ENCODE measurements at places on chromosomes 5 and 9.

DNA sequence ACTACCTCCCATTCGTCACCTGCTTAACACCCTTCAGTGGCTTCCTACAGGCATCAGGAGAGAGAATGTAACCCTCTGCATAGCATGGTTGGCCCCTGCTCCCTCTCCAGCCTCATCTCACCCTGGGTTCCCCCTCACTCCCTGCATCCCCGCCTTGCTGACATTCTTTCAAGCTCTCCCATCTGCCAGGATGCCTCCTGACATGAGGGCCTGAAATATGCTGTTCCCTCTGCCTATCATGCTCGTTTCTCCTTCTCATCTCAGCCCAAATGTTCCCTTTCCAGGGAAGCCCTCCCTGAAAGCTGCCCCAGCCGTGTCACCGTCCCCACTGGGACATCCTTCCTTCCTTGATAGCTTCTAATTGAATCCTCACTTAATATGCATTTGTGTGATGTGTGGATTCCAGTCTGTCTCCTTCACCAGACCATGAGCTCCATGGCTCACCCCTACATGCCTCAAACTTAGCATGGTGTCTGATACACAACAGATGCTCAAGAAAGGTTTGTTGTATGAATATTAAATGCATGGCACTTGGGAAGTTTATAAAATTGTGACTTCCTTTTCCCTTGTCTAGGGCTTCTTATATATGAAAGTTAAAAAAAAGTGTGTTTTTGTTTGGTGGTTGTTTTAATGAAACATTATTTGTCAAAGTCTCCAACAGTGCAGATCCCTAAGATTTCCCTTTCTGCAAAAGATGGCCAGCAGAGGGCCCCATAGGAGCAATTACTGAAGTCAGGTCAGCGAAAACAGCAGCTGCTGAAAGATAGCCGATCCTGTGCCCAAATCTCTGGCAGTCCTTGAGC lies 7.3 kb upstream of the C5orf58 start:
- peak; percentile 58 for DNase-seq

- DNase-seq, result no peak
These were observed 53.5 kb downstream of the TLR4 start for GRCh38 chr9:117757561-117758190.

- peak; percentile 65 for DNase-seq
These were observed 26.3 kb upstream of the FAM120AOS start for GRCh38 chr9:93479726-93480125.

- peak; percentile 79 for DNase-seq
These were observed 194.0 kb downstream of the SEMA6A start for GRCh38 chr5:116380621-116381020.

- peak; percentile 92 for DNase-seq
These were observed 182.4 kb downstream of the CCDC171 start for GRCh38 chr9:15735083-15735857.

DNA sequence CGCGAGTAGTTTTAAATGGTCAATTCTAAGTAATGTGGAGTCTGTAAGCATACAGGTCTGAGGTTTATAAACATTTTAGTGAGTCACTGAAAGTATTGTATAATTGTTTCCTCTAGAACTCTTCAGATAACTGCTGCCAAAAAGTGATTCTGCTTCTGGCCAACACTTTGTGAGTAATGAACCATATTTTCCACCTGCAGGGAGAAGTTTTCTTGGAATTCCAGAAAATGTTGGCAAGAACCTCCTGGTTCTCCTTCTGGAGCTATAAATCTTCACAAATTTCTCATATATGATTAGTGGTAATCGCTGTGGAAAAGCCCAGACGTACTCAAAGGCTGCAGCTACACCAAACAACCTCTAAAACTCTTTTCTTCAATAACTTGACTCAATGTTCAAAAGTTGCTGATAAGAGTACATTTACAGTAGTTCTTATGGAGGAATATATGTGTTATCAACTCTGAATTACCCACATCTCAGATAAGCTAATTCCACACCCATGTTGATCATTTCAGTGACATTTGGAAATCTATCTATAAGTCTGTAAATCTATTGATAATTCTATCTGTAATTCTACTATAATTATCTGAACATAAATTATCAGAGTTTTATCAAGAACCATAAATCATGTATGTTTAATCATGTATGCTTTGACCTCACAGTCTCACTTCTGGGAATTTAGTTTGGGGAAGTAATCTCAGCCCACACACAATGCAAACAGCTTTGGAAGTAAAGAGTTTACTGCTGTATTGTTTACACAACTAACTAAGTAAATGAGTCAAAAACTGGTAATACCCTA lies 74.1 kb downstream of the FNBP1 start:
- peak; percentile 59 for DNase-seq

- no peak for DNase-seq
These were observed 1166.2 kb downstream of the MAT2B start for GRCh38 chr5:164671640-164672039.

- DNase-seq, result peak; percentile 45
These were observed 4.5 kb downstream of the CEMIP2 start for GRCh38 chr9:71763832-71764231.

GRCh38 chr5:10441083-10441991 lies at the start of gene ROPN1L:
TSS of gene ROPN1L (plus strand) at chr5:10441879. CDS start at chr5:10442168, 289 bp downstream.
- DNase-seq, result peak; percentile 82

GRCh38 chr9:77648234-77649108 lies at the start of gene GNA14:
TSS of gene GNA14 (minus strand) at chr9:77648322. CDS start at chr9:77647793, 529 bp downstream.
- no peak for DNase-seq

- no peak for DNase-seq
These were observed 62.8 kb downstream of the TRPM3 start for GRCh38 chr9:71058660-71059059.

DNA sequence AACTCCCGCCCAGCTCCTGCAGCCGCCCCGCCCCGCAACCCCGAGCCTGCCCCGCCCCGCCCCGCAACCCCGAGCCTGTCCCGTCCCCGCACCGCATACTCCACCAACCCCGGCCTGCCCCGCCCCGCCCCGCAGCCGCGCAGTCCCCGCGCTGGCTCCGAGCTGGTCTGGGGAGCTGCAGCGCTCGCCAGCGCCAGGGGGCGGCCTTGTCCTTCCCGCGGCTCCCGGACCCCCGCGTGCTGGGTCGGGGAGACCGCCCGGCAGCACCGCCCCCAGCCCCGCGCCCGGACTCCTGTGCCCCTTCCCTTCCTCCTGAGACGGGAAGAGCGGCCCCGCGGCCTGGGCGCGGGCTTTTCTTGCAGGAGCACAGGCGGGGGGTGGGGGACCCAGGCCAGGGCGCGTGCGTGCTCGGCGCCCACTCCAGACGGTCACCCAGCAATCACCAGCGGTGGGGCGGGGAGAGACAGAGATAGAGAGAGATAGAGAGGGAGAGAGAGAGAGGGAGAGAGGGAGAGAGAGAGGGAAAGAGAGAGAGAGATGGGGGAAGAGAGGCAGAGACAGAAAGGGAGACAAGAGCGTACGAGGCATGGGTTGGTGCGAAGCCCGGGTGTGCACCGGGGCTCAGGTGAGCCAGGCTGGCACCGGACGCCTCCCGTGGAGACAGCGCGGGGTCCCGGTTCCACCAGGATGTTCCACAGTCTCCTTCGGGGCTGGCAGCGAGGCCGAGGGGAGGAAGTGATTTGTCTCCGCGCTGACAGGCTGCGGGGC lies 14.7 kb upstream of the TMEM250 start:
- DNase-seq, result no peak

DNA sequence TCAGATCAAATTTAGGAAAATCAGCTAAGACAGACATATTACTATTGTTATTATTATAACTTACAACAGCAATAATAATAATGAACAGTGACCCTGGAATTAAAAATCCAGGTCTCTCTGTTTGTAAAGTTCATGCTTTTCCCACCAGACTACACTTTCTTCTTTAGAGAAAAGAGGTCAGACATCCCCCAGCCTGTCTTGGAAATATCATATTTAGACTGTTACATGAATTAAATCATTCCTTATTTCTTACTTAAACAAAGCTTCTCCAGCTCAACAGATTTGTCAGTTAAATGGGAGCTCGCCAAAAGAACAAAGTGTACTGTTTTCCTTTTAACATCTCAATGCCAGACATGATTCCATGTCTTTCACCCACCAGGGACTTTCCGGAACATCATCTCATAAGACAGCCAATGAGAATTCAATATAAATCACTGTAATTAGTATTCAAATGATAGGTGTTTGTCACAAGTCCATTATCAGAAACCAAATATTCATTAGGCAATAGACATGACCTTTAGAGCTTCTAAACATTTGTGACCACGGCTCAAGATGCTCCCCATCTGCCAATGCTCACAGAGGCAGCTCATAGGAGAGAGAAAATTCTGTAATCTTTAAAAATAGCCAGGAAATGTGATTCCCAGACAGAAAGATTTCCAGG lies 351.9 kb downstream of the ENC1 start:
- DNase-seq, result peak; percentile 51

- peak; percentile 32 for DNase-seq
These were observed 16.8 kb downstream of the ABCA1 start for GRCh38 chr9:104911032-104911607.

DNA sequence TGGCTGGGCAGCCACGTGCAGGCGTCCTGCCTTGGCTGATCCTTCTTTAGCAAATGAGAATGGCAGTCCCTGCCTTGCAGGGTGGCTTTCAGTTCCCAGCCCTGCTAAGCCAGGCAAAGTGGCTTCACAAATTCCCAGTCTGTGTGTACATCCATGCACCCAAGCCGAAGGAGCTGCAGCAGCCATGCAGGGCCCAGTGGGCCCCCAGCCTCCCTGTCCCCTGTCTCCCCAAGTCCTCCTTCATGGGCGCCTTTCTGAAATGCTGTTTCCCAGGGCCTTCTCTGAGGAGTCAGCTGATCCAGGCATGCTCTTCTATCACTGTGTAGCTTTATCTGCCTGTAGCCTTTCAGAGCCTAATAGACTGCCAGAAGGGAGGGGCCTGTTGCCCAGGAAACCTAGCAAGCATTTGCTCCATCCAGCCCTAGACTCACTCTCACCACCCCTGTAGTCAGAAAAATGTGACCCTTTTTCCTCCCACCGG lies 47.4 kb upstream of the SHC3 start:
- DNase-seq, result no peak

- no peak for DNase-seq
These were observed 32.1 kb downstream of the WNK2 start for GRCh38 chr9:93216073-93216365.

GRCh38 chr5:11973469-11973868 lies 69.2 kb upstream of the CTNND2 start:
- DNase-seq, result no peak

All from LHCN-M2 (cell line).